ENCODE measurements at places on chromosomes 16 and 17.
A peak's percentile ranks its signal among the peaks of the same experiment; 100 is the strongest.

DNA sequence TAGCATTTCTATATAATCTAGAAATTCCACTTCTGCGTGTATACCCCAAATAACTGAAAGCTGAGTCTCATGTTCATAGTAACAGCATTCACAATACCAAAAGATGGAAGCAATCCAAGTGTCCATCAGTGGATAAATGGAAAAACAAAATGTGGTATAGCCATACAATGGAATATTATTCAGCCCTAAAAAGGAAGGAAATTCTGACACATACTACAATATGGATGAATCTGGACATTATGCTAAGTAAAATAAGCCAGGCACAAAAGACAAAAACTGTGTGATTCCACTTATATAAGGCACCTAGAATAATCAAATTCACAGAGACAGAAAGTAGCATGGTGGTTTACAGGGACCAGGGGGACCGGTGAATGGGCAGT lies 20.4 kb downstream of the HOXB1 start:
- no peak for DNase-seq

DNA sequence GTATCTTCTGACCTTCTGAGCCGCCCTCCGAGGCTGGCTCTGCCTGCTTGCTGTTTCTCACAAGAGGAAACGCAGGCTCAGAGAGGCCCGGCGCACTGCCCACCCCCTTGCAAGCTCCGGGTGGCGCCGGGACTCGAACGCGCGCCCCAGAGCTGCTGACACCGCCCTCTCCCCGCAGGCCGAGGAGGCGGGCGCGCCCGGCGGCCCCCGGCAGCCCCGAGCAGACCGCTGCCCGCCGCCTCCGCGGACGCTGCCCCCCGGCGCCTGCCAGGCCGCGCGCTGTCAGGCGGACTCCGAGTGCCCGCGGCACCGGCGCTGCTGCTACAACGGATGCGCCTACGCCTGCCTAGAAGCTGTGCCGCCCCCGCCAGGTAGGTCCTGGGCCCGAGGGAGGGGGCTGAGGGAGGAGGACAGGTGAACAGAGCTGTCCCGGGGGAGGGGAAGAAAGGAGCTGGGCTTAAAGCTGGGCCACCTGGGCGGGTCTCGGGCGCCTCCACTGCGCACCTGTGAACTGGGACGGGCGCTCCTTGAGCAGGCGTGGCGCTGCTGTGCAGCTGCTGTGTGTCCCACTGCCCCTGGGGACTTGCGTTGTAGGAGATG lies 18.2 kb downstream of the WFDC1 start:
- no peak for DNase-seq

DNA sequence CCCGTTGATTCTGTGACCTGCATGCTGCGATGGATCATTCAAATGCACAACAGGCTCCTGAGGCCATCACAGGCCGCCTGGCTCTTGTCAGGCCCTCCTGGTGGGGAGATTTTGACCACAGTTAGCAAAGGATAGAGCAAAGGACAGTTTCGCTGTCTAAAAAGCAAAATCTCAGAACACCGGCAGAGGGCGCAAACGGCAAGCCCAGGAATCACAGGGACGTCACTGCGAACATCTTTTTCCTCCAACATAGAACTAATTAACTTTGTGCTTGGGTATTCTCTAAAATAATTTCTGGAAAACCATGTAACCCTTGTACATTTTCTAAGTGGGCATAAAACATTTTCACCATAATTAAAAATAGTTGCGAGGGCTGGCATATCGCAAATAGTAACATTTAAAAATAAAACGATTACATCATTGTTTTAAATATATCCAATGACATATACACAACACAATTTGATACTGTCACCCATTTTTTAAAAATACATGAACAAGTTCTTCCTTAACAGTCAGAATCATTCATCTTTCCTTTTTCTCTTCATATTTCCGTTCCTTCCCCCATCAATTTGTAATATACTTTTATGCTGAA lies 19.7 kb upstream of the SLC47A1 start:
- peak; percentile 67 for DNase-seq

GRCh38 chr16:9526791-9527190 lies 435.3 kb downstream of the HAPSTR1 start:
- DNase-seq = no peak

- no peak for DNase-seq
Measured at GRCh38 chr16:87303431-87303930, 13.7 kb downstream of the C16orf95 start.

- no peak for DNase-seq
Measured at GRCh38 chr17:41860254-41860931, 4.8 kb downstream of the KLHL11 start.

DNA sequence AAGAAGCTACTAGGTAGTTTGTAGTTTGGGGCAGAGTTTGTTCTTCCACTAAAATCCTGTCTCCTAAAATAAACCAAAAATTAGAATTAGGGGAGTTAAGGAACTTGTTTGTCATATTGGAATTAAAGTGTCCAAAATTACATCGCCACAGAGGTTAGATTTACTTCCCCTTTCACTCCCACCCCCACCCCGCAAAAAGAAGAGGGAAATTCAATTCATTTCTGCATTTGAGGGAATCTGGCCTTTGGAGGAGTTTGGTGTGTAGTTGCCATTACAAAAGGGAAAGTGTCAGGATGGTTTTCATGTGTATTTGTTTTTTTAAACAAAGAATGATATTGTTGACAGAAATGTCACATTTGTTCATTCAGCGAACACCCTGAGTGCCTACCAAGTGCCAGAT lies 5.8 kb downstream of the TMEM97 start:
- DNase-seq = no peak

GRCh38 chr17:45841883-45842525 lies 2.7 kb upstream of the SPPL2C start:
- no peak for DNase-seq

GRCh38 chr16:77711179-77711578 lies 11.1 kb upstream of the NUDT7 start:
- DNase-seq = no peak

- peak; percentile 92 for DNase-seq
Measured at GRCh38 chr17:37490638-37491614, 1.2 kb downstream of the DUSP14 start.

DNA sequence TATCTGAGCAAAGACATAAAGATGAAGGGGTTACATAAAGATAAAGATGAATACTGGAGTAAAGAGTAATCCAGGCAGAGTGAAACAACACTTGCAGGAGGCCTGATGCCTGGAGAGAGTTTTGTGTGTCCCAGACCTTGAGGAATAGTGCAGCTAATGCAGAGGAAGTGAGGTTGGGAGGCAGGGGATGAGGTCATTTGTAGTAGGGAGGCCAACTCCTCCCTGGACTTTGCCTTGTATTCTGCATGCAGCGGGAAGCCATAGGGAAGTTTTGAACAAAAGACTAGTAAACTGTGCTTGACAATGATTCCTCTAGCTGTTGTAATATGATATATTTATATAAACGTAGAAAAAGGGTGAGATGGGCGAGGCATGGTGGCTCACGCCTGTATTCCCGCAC lies 356.6 kb downstream of the KCNJ2 start:
- DNase-seq = no peak

GRCh38 chr17:70820276-70820675 lies 650.9 kb downstream of the KCNJ2 start:
- peak; percentile 42 for DNase-seq

GRCh38 chr16:821751-822150 lies 21.2 kb upstream of the GNG13 start:
- DNase-seq = no peak

DNA sequence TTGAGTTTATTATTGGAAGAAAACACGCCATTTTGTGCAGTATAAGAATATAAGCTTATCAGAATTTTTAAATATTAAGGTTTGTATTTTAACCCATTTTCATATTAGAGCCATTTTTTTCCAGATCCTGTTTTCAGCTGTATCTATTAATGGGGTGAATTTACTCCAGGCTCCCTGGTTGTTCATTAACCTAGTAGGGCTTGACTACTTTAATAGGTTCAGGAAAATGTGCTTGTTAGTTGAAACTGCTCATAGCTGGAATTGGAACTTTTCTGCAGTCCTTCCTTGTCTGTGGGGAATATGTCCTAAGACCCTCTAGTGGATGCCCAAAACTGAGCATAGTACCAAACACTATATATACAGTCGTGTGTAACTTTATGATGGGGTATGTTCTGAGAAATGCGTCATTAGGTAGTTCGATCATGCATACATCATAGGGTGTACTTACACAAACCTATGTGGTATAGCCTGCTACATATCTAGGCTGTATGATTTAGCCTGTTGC lies 28.0 kb downstream of the NFAT5 start:
- no peak for DNase-seq

DNA sequence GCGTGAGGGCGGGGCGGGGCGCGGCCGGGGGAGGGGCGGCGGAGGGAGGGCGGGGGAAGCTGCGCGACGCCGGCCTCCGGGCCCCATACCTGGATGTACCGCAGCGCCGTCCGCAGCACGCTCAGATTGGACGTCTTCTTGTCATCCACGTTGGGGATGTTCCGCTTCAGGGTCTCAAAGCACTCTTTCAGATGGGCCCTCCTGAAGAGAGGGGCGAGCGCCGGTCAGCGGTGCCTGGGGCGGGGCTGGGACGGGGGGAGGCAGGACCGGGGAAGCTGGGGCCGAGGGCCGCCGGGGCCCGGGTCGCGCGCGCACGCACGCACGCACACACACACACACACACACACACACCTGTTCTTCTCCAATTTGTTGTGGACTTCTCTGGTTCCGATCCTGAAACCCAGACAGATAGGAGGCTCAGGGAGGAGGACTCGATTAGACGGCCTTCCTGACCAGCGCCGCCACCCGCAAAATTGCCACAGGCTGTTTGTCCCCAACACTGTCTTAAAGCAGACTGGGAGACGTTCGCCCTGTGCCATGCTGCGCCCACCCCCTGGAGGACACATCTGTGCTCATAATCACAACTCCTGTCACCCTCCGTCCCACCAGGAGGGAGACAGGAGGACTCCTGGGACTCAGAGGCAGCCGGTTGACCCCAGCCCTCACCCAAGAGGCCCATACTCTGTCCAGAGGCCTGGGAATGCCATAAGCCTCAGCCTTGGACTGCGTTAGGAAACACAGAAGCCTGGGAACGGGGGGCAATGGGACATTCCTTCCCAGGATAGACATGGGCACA lies 6.7 kb downstream of the MNT start:
- DNase-seq = no peak

- peak; percentile 46 for DNase-seq
Measured at GRCh38 chr17:76742958-76743357, 5.0 kb downstream of the MFSD11 start.

- no peak for DNase-seq
Measured at GRCh38 chr17:75244133-75244866, 17.1 kb downstream of the GGA3 start.

DNA sequence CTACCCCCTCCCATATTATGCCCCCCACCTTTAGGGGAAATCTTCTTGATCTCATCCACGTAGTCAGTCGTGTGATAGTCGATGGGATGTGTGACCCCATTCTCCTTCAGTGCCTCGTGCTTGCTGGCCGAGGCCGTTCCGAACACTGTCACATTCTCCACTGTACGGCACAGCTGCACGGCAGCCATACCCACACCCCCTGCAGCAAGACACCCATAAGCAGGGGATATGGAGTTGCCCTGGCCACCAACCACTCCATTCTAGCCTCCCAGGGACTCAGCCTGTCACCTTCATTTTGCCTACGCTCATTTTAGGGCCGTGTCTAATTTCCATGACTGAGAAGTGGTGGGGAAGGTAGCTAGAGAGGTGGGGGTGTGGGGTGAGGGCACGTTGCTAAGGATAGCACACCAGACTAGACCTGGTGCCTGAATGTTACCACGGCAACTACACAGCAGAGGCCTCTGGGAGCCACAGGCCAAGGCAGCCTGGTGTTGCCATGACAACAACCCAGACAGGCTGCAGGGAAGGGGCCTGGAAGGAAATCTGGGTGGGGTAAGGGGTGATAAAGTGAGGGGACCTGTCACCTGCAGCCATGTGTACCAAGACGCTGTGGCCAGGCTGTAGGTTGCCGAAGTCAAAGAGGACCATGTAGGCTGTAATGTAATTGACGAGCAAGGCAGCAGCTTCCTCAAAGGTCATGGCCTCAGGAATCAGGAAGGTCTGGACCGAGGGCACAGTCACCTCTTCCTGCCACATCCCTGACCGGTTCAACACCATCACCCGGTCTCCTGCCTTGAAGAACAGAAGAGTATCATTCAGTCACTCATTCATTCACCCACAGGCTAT lies 4.0 kb downstream of the VAT1 start:
- DNase-seq = no peak

DNA sequence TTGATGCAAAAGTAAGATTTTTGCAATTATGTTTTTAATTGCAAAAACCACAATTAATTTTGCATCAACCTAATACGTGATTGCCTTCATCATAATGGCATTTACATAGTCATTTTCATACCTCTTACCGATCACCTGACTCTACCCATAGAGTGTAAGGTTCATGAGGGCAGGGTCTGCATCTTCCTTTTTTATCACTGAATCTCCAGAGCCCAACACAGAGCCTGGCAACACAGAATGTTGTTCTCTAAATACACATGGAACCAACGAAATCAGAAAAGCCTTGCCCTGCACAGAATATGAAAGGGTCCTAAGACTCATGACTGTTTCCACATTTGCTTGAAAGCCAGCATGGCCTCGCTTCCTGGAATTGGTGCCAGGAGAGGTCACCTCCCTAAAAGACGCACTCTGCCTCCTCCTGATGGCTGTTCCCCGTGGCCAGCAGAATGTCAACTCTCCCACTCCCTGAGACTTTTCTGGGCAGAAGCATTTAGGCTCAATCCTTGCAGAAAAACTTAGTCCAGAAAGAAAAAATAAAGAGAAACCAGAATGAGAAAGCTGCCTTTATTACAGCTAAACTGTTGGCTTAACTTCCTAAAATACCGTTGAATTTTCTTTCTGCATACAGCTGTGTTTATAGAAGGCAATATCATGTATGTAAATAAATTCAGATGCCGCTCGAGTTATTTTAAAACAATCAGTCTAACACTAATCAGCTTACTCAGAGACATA lies 327.8 kb upstream of the MAF start:
- no peak for DNase-seq

GRCh38 chr17:12568358-12569251 lies 97.1 kb upstream of the MYOCD start:
- no peak for DNase-seq

DNA sequence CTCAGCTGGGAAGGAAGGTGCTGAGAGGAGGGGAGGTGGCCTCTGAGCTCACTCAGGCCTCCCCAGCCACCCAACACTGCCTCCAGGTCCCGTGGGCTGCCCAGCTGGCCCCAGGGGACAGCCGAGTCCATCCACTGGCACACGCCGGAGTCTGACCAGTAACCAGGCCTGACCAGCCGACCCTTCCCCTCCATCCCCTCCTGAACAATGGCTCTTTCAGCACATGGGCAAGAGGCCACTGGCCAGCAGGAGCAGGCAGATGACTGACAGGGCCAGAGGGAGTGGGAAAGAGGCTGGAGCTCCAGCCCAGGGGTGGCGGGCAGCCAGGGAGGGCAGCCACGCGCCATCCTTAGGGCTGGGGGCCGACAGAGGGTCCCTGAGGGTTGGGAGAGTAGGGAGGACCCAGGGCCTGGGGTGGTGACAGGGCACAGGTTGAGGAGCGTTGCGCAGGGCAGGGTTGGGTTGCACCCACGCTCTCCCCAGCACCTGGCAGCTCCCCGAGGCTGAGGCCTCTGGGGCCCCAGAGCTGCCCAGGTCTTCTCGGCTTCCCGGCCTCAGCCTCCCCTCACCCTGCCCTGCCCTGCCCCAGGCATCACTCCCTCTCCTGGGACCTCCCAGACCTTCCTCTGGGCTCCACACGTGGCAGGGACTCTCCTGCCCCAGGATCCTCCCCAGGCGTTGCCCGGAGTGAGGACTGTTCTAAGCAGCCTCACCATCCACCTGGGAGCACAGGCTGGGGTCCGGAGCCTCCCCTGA lies 20.2 kb upstream of the SLC38A10 start:
- no peak for DNase-seq

Measured in fibroblast of mammary gland (primary cell).